ENCODE measurements at places on chromosomes 2 and 18.

DNA sequence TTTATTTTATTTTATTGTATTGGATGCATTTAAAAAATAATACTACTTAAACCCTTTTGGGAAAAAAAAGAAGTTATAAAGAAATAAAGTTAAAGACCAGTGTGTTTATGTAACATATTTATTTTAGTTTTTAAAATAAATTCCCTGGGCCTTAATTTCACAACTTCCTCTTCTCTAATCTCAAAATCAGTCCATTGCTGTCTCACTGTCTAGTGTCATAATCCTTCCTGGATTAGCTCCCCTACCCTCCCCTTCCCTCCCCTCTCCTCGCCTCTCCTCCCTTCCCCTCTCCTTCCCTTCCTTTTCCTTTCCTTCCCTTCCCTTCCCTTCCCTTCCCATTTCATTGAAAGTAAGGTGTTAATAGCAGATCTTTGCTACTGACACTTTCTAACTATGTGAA lies 40.3 kb upstream of the ZEB2 start:
- DNase-seq, result no peak

DNA sequence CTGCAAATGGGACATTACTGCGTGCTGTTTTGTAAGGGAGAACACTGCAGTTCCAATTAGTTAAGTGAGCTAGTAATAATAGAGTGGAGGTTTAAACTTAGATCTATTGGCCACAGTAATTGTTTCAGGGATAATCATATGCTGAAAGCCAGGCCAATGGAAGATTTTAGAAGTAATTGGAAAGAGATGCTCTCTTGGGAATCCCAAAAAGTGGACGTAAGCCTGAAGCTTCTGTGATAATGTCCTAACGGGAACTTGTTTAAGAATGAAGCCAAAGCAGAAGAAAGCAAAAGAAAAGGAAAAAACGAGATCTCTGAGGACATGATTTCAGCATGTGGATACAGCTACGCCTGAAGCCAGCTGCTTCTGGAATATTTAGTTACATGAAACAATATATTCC lies 594.6 kb downstream of the SLC4A3 start:
- no peak for DNase-seq

DNA sequence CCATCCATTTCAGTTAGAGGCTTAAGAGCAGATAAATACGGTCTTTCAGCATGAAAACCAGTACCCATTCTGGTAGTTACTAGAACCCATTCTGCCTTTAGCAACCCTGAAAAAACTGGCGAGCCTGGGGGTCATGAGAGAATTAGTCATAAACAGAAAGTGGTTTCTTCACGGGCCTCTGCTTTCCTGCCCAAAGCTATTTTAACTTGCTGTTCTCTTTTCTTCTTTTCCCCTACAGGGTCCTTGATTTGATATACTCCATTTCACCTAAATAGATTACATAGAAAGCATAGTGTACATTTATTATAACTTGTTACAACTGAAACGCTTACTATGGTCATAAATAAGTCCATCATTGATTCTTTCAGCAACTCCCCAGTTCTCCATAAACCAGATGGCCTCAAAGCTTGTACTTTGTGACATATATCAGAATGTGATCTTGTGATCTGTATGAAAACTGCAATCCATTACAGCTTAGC lies 48.3 kb downstream of the WDFY1 start:
- no peak for DNase-seq

GRCh38 chr2:183025993-183026392 lies 12.3 kb downstream of the NCKAP1 start:
- no peak for DNase-seq

DNA sequence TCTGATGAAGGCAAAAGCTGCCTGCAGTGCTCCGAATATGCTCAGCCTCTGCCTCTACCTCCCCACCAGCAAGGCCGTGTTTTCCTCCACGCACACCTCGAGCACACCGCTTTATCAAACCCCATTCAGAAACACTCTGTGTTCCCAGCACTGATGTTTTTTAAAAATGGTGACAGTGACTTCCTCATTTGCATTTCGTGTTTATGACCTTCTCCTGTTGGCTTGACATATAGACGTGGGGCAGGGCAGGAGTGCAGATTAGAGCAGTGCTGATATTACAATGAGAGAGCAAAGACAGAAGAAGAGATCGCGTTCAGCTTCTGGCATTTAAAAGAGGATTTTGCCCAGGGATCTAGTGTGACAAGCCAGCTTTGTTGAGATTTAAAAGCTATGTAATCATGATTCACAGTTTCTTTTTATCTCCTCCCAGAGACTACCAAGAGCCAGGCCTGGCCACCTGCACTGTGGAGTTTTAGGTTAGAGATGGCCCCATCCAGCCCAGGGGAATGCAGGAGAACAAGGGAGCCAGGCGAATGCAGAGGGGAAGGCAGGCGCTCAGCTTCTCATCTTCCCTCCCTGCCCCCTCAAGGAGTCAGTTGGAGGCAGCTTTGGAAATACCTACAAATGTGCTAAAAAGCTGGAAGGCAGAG lies 61.5 kb upstream of the NEDD4L start:
- no peak for DNase-seq

GRCh38 chr2:177326591-177326990 lies 62.1 kb upstream of the NFE2L2 start:
- no peak for DNase-seq

Measured in AG08395 (cell line).